Globus pallidus (tissue), 1 donor: ENCODE measurements at places on chromosomes 12 and 14.
A peak's percentile ranks its signal among the peaks of the same experiment; 100 is the strongest.

- no peak for DNase-seq
Measured at GRCh38 chr12:111361717-111362576, 6.9 kb downstream of the PHETA1 start.

- no peak for DNase-seq
Measured at GRCh38 chr12:43294916-43295315, 257.1 kb downstream of the ADAMTS20 start.

DNA sequence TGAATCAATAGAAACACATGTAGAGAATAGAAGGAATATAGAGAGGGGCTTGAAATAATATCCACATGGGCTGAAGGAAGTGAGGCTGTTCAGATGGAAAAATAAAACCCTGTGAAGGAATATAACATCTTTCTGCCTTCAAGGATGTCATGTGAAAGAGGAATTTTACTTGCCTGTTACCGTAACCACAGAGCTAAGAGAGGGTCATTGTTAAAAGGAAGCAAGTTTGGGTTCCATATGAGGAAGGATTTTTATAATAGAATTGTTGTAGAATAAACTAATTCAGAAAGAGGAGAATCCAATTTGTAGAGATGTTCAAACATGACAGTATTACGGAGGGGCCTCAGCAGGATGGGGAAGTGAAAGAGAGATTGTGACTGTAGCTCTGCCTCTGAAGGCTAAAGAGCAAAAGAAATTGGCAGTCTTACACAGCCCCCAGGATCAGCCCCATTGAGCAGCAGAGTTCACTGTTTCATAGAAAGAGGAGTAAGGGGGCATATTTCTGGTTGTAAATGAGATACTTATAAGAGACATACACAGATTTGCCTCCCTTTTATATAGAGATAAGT is 41.8 kb upstream of the PTPRR start:
- no peak for DNase-seq

GRCh38 chr14:68961781-68962584 is 17.1 kb downstream of the ACTN1 start:
- no peak for DNase-seq

DNA sequence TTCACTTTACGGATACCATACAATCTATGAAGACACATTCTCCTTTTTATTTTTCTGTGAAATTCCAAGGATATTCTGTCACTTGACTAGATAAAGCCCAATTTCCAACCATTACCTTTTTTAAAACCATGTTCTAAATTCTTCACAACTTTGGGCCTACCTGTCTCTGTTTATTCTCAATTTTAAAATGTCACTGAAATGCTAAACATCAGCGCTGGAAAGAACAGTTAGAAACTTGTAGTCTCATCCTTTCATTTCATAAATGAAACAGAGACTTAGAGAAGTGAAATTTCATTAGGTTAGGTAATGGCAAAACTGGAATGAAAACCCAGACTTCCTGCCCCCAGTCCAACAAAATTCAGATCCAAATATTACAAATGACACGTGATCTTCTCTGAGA is 396.2 kb downstream of the CCDC91 start:
- DNase-seq = no peak

DNA sequence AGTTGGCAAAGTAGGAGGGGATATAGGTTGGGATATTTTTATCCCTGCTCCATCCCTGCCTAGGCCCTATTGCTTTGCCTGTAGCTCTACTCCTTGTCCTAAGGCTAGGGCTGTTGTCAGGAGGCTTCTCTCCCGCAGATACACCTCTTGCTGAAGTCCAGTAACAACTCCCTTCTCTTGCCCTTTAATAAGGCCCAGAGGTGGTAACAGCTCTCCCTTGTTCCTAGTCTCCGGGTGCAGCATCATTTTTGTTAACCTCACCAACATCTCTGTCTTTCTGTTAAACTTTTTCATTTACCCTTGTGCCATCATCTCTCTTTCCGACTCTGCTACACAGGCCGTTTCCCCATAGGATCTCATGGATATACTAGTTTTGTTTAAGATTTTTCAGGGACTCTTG is 6.3 kb downstream of the ASCL1 start:
- DNase-seq = no peak

DNA sequence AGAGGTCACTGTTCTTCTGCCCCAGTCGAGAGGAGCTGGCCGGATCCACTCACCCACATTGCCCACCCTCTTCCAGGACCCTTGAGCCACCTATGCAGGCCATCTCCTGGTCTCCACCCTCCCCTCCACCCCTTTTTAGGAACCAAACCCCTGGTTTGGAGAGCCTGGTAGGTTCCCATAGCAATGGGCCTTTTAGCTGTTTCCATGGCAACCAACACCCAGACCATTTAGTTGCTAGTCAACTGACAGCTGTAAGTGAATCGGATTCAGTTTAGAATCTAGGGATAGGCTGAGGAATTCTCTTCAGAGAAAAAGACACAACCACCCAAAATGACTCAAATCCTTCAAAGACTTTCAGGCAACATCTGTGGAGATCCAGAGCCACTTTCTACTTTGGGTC is 16.5 kb downstream of the NPC2 start:
- no peak for DNase-seq

GRCh38 chr14:56199095-56199981 is 81.1 kb downstream of the PELI2 start:
- DNase-seq = no peak

DNA sequence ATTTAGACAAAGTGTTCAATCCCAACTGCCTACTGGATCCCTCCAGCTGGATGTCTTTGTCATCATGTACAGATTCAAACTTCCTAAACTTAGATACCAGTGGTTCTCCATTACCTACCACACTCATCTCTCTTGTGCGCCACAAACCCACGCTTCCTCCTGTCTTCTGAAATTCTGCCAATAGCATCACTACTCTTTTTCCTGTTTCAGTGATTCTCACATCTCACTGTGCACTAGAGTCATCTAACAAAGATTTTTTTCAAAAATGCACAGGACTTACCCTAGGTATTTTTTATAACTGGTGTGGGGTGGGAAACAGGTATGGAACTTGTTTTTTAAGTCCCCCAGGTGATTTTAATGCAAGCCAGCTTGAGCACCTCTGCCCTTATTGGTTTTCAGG is 5.9 kb downstream of the PSMB5 start:
- no peak for DNase-seq

- peak; percentile 39 for DNase-seq
Measured at GRCh38 chr12:68899251-68899771, 33.7 kb downstream of the CPM start.

GRCh38 chr14:53060046-53060445 is 93.1 kb downstream of the DDHD1 start:
- DNase-seq = no peak
